BJ (cell line): ENCODE measurements at places on chromosomes 2 and 18.

GRCh38 chr2:71786291-71787107 is 333.1 kb downstream of the DYSF start:
- no peak for DNase-seq

DNA sequence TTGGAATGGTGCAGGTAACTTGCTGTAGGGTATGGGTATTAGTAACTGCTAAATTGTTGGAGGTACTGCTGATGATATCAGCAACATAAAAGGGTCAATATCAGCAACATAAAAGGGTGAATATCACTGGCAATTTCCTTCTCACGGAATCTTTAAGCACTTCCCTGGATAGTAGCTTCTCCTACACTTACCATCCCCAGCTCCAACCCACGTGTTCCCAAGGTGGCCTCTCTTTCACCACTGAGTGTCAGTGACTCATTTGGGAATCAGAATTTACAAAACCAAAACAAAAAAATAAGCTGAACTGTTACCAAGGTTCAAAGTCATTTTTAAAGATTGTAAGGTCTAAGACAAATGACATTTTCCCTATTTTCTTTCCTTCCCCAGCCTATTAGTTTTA is 70.8 kb downstream of the LRP2 start:
- no peak for DNase-seq

DNA sequence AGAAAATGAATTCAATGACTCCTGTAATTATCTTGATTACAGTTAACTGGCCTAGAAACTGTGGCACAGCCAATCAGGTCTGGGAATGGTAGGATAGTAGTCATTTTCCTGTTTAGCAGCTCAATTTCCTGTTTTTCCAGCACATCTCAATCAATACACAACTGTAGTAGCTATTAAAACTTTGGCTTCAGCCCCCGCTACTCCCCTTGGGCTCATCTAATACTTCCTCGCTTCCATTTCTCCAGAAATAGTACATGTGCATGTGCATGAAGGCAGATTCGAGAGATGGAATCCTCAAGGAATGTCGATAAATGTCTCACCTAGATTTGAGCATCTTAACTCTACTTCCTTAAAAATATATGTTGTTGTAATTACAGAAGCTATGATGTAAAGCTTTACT is 9.7 kb downstream of the COBLL1 start:
- no peak for DNase-seq

DNA sequence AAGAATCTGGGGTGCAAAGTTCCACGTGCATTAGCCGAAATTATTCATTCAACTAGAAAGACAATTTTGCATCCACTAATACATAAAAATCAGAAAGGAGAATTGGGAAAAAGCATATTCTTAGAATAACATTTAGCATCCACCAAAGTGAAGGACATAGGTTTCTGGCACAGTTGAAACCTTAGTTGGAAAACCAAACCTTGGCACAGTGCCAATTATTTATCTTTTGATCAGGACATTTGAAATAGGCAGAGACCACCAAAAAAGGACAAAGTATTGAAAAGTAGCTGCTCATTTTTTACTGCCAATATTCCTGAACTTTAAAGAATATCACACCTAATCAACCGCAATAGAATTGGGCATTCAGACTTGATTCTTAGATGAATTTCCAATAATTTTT is 25.5 kb upstream of the NFU1 start:
- no peak for DNase-seq

DNA sequence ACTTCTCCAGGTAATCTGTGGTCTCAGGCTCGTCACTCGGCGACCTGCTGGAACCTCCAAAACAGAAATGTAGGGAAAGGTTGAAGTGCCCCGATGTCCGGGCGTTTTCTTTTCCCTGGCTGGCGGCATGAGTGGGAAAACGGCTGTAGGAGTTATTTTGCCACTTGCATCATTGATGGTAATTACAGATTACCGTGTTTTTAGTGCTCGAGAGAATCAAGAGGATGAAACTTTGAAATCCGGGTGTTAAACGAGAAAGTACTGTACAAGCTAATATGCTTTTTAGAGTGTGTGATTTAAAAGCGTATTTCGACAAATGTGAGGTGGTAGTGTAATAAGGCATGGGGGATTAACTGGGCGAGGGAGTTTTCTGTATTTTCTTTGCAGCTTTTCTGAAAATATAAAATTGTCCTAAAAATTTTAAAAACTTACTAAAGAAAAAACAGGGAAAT is 819 bp downstream of the GRHL1 start:
- no peak for DNase-seq

DNA sequence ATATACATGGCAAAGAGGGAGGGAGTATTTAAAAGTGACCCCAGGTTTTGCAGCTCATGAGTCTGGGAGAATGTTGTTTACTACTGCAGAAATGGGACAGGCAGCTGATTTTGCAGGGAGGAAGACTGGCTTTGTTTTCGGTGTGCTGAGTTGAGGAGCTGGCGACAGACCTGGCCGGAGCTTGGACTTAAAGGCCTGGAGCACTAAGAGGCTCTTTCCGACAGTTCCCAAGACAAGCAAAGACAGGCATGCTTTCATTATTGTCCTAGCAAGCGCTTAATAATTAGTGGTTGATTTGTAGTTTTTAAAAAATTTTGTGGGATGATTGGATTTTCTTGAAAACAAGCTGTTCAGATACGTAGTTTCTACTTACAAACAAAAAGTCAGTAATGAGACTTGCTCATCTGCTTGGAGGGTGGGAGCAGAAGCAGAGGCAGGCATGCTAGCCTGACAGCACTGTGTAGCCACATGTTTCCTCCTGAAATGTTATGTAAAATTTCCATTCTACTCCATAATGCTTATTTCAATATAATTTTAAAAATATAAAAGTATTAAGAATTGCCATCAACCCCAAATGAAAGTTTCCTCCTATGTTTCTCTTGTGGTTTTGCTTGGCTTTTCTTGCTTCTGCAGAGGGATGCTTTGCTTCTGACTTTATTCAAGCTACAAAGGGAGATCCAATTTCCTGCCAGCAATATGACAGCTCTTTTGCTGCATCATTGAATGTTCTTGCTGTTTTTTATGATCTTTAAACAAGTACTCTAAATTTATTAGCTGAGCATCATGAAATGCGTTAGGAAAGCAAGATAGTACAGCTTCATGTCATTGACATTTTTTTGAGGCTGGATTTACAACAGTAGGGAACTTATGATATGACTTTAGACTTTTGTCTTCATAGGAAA is 75.8 kb downstream of the PHLPP1 start:
- DNase-seq = peak; percentile 31

- DNase-seq = no peak
Measured at GRCh38 chr2:98446850-98447249, 2.2 kb downstream of the INPP4A start.

DNA sequence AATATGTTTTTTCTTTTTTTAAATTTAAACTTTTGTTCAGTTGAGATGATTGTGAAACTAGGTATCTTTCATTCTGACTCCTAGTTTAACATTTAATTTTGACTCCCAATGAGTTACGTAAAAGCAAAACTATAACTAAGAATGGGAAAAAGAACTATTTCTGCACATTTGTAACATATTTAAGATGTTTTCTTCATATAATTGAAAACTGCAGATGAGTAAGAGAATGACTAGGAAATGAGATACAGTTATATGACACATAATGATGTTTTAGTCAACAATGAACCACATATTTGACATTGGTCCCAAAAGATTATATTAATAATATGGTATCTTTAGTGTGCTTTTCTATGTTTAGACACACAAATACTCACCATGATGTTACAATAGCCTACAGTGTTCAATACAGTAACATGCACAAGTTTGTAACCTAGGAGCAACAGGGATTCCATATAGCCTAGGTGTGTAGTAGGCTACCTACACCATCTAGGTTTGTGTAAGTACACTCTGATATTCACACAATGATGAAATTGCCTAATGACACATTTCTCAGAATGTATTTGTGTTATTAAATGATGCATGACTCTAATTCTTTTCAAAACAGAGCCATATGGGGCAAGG is 12.6 kb downstream of the ERMN start:
- no peak for DNase-seq

DNA sequence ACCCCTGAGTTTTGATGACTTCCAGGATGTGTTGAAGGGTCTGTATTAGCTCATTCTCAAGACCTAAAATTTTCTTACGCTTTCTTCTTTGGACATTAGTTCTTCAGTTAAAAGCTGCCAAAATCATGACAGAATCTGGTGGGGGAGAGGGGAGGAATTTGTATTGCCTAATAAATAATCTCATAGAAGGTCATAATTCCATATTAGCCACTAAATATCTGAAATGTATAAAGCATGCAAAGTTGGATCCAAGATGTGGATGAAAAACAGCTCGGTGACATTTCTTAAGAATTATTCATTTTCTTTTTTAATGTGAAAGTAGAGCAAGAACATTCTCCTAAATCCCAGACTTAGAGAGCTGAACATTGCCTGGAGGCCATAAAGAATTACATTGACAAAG is 120.1 kb downstream of the MMADHC start:
- DNase-seq = no peak

DNA sequence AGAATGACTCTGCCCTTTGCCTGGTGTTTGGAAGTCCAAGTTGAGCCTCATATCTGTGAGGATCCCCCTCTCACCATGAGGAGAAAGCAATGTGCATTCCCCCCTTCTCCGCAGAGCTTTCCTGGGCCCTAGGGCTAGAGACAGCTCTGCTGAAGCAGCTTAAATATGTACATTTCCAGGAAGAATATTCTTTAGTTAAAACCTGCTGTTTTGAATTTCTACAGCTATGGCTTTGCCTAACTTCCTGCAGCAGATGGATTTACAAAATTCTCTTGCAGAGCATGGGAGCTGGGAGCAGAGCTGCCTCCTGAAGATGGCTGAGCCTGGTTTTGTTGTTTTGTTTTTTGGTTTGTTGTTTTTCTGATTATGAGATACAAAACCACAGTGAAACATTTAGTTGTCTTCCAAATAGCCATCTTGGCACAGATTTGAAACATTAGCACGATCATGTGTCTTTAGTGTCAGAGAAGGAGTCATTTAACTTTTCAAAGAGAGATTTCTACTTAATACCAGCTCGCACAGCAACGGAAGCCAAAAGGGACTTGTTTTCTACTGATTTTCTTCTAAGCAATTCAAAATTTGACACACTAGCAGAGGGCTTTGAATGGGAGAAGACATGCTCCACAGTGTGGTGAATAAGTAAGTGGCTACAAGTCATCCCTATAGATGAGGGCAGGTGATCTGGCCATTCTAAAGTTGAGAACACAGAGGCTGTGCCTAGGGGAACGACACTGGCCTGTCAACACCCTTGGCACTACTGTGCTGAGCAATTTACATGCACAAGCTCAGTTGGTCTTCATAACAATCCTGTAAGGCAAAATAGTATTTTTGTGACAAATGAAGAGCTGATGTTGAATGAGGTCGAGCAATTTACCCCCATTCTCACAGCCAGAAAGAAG is 222.6 kb downstream of the MREG start:
- DNase-seq = no peak

DNA sequence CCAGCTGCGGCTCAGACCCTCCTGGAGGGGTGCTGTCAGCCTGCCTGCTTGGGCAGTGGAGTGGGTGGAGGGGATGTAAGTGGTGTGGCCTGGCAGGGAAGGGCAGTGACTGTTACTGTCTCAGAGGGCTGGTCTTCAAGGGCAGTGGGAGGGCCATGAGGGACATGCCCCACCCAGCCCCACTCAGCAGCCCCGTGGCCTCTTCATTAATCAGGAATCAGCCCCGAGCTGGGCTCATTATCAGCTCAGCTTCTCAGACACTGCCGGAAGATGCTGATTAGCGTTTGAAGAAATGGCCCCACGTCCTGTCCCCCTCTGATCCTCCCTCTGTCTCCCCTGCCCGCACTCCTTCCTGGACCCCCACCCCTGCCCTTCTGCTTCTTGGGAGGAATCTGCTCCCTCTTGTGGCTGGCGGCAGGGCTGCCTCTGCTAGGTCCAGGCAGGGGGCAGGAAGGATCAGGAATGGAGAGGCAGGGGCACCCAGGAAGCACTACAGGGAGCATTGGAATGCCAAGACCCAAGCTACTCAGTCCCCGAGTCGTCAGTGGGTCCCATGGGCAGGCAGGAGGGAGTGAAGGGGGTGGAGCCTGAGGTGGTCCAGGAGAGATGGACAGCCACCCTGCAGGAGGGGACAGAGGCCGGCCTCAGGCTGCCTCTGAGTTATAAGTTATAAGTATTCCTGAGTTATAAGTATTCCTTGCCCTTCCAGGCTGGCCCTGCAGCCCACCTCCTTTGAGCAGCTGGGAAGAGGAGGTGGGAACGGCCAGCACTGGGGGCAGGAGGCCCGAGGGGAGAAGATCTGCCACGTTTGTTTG is 7.0 kb downstream of the ASIC4 start:
- DNase-seq = no peak

GRCh38 chr2:6872394-6872793 is 5.2 kb upstream of the RSAD2 start:
- no peak for DNase-seq

DNA sequence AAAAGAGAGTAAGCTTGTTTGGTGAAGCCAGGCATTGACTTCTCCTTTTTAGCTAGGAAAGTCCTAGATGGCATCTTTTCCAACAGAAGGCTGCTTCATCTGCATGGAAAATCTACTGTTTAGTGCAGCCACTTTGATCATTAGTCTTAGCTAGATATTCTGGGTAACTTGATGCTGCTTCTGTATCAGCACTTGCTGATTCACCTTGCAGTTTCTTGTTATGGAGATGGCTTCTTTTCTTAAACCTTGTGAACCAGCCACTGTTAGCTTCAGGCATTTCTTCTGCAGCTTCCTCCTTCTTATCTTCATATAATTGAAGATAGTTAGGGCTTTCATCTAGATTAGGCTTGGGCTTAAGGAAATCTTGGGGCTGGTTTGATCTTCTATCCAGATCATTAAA is 639.7 kb downstream of the TDRD15 start:
- no peak for DNase-seq
